ENCODE measurements at places on chromosomes 5 and 9.

GRCh38 chr9:105858006-105858690, 163.8 kb downstream of the TMEM38B start:
- DNase-seq, result no peak

GRCh38 chr9:20319641-20320337, 302.5 kb downstream of the MLLT3 start:
- no peak for DNase-seq

DNA sequence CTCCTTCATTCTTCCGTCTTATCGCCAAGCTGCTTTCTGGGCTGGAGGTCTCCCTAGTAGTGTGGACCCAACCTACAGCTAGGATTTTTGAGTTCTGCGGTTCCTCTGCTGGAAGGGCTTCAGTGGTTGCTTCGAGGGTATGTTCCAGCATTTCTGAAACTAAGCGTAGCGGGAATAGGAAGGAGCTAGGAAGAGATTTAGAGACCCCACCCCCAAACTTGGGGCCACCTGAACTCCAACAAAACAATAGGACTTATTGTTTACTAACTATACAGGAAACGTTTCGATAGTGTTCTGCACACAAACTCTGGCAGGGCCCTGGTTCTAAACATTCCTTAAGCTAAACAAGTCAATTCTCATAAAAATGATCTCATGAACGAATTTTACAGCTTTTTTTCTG, 346.7 kb downstream of the PLK2 start:
- no peak for DNase-seq

GRCh38 chr5:167898361-167899042, 392.9 kb upstream of the WWC1 start:
- DNase-seq, result no peak

DNA sequence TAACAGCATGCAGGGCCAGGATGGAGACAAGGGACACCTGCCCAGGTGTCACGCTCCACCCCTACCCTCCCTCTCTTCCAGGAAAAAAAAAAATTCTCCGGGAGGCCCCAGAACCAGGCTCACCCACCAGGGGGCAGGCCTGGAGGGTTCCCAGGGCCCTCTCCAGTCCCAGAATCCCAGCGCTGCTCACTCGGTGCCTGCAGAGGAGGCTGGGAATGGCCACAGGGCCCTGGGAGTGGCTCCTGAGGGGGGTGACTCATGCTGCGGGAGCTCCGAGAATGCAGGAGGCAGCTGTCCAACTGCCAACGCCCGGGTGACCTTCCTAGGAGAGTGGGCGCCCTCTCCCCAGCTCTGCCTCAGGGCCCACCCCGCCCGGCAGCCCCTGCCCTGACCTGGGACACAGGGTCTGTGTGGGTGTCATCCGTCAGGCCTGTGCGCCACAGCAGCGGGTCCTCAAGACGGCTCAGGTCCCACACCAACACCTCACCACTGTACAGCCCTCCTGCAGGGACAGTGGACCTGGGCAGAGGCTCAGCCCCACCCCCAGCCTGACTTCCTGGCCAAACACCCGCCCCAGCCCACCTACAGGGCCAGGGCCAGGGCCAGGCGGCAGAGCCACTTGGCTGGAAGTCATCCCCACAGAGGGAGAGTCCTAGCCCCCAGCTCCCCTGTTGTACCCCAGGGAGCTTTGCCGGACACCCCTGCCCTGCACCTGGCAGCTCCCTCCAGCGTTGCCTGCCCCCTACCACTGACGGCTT, 21.2 kb downstream of the DYNC2I2 start:
- no peak for DNase-seq

- no peak for DNase-seq
Observed at GRCh38 chr9:72633966-72634365, 112.6 kb downstream of the TMC1 start.

DNA sequence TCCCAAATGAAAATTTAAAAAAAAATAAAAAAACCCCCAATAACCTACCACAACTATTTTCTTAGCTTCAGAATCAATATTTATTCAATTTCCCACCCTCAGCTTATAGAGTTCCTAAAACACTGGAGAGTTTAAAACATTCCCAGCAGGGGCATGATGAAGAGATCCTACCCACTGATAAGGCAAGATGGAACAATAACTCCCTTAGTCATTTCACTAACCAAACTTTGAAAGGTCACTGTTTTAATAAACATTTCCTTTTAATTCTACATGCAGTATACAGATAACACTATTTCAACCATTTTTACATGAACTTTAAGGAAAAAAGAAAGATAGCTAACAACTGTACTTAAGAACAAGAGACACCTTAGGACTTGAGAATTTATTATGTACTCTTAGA, 34.9 kb upstream of the ACOT12 start:
- DNase-seq, result no peak

GRCh38 chr5:80357671-80358070, 37.9 kb downstream of the SPZ1 start:
- DNase-seq, result no peak

- no peak for DNase-seq
Observed at GRCh38 chr5:952597-953271, 55.9 kb upstream of the NKD2 start.

DNA sequence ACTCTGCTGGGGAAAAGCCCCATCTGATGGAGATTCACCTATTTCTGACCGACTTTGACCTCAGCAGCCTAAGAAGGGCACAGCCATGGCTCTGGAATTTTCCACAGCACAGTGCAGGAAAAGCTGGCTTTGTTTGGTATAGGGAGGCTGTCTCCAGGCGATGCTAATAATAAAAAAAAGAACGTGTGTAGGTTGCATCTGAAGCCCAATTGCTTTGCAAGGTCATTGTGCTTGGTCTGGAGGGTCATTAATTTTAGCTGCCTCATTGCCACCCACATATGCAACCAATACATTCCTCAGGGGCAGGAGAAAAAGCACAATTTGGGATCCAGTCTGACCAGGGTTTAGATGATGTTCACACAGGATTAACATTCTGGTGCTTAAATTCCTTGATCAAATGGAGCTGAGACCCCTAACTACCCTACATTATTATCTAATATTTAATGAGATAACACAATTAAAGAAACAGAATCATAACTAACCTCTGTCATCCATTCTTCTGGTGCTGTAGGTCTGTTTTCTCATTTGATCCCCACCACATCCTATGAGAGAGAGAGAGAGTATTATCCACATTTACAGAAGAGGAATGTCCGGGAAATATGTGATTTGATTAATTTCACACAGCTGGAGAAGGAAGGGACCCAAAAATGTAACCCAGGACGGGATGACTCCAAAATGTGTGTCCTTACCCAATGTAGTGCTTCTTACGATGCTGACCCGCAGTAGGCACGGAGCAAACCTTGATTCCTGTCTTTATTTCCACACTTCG, 175.9 kb downstream of the RFK start:
- DNase-seq, result no peak

DNA sequence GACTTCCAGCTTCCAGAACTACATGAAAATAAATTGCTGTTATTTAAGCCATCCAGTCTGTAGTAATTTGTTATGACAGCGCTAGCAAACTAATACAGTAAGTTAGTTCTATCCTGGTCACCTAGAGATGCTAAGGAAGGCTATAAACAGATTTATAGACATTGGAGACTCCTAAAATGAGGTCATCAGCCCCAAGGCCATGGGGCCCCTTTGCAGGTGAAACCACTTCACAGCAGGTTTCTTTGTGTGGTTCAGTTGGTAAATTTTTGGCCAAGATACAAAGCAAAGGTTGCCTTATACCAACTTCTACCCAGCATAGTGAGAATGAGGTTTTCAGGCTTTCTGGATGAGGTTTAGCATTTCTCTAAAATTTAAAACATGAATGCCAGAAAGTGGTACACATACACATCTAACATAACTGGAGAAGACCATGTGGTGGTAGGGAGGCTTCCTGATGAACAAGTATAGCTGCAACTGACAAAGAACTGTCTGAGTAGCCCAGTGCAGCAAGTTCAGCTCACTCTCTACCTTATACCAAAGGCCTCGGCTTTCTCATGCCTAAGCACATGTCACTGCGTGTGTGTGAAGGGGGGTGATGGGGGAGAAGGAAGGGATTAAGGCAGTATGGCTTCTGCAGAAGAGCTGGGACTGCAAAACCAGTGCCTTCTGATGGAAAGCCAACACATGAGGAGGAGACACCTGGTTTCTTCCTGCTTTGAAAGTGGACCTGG, 264.6 kb upstream of the TAS2R1 start:
- no peak for DNase-seq

DNA sequence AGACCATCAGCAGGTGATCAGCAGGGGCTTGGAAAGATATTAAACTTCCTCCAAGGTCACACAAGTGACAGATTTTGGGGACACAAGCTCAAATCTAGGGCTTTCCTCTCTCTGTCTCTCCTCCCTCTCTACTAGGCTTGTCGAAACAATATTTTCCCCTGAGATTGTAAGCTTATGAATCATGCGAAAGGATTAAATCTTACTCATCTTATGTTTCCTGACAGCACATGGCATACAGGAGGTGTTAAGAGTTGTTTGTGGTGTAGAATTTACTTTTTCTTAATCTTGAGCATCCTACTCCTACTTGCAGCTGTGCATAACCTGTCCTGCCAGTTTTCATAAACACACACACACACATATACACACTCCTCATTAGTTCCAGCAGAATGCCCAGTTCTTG, 186.3 kb downstream of the MARCHF11 start:
- DNase-seq, result no peak

- no peak for DNase-seq
Observed at GRCh38 chr9:4566806-4567205, 76.5 kb downstream of the SLC1A1 start.

- no peak for DNase-seq
Observed at GRCh38 chr9:120929229-120929791, 2.7 kb upstream of the TRAF1 start.

- no peak for DNase-seq
Observed at GRCh38 chr9:108339251-108339650, 516.5 kb downstream of the ACTL7B start.

DNA sequence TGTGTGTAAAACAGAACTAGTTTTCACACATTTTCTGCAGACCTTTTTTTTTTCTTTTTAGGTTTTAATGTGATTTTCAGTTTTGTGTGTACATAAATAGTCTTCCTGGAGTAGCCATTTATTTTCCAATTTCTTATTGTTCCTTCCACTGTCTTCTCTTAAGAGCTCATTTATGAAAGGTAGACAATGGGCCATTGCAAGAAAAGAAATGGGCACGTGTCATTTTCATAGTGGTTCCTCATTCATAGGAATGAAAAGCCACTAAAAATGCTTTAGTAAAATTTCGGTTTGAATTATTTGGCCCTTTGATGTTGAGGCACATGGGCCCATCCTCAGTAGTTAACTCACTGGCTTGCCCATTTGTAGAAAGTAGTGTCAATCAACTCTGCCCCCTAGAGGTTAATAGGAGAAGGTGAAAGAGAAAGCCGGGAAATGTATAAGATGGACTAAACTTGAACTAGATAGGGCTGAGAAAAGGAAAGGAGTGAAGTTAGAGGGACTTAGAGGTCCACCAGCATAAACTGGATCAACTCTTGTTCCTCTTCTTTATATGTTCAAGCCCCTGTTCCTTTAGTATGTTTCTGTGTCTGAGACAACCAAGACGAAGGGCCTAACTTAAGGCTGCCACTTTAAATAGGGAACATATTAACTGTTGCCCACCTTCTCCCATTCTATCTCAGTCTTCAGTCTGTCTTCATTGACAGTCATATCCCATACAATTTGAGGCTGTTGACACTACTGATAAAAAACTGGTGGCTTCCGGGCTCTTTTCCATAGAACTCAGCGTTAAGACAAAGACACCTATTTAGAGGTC, 72.6 kb downstream of the SMARCA2 start:
- DNase-seq, result no peak

- no peak for DNase-seq
Observed at GRCh38 chr9:98031935-98032334, 24.6 kb upstream of the NANS start.
